ENCODE measurements at places on chromosomes 13 and 19.

GRCh38 chr13:25630329-25630900, 258.6 kb downstream of the ATP8A2 start:
- DNase-seq = no peak

DNA sequence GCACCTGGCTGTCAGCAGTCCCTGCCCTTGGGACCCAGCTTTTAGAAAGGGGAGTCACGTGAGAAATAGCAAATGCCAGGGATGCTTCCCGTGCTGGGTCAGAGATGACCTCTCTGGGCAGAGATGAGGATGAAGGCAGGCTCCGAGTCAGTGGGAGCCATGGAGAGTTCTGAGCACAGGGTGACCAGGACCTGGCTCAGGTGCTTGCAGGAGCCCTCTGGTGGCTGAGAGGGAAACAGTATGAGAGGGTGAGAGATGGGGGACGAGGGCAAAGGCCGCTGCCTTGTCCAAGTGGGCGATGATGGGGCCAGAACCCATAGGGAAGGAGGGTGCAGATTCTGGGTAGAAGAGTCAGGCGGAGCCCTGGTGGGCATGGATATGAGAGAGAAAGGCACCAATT, 15.8 kb downstream of the TMED1 start:
- DNase-seq = no peak

- DNase-seq = no peak
Observed at GRCh38 chr19:4291184-4291732, 10.9 kb downstream of the TMIGD2 start.

DNA sequence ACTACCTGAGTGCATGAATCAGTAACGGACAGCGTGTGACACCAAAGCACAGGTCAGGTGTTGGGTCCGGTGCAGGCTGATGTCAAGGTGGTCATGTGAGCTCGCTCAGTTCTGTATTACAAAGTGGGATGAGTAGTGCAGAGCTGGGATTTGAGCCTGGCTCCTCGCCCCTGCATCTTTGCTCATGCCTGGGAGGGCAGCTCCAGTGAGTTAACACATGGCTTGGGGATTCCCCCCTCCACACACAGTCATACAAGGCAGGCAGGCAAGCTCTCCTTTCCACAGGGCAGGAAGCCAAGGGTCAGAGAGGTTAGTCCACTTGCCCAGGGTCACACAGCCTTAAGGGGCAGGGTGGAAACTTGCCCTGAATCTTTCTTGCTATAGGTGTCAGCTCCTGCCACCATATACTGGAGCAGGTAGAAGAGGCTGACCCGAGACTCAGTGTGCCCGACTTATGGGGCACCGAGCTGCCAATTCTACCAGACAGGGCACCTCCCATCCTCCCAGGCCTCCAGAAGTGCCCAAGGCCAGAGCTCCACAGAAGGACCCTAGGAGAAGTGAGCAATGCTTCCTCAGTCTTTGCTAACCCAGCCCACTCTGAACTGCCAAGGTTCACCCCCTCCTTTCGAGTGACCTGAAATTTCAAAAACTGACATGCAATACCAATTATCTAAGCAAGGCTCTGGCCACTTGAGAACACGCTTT, 35.4 kb downstream of the ZNF787 start:
- DNase-seq = no peak

DNA sequence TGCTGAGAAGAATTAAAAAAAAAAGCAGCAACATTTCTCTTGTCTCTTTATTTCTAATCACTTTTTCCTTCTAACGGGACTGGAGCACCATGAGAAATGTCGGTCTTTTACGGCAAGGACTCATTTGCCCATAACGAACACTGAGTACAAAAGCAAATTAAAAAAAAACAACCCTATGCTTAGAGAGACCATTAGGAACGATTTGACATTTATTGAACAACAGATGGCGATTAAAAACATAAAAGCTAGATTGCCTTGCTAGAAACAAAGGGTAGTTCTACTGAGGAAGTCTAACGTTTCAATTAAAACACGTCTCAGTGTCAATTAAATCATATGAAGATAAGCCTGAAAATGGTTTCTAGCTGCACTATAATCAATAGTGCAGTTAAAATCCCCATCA, 51.1 kb downstream of the OLFM4 start:
- DNase-seq = no peak

DNA sequence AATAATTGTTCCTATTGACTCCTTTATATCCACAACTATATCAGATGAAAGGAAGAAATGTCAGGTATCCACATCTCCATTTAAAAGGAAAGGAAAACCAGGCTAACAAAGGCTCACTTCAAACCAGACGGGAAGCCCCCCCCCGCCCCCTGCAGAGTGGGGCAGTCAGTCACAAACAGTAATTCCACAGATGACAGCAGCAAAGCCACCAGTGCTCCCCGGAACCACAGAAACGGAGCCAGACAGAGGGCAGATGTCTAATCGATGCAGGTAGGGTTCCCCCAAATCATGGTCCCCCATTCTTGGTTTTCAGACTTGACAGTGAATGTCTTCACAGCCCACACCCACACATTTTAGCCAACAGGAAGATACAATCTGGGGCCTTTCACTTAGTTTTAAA, 100.8 kb downstream of the STK24 start:
- no peak for DNase-seq

All from frontal cortex (tissue), 4 donors.